ENCODE measurements at places on chromosomes 6 and 20. TPM values are rescaled to one million over a fixed set of nuclear protein-coding genes. Genes with fewer than 3 reads are reported as not detected.

DNA sequence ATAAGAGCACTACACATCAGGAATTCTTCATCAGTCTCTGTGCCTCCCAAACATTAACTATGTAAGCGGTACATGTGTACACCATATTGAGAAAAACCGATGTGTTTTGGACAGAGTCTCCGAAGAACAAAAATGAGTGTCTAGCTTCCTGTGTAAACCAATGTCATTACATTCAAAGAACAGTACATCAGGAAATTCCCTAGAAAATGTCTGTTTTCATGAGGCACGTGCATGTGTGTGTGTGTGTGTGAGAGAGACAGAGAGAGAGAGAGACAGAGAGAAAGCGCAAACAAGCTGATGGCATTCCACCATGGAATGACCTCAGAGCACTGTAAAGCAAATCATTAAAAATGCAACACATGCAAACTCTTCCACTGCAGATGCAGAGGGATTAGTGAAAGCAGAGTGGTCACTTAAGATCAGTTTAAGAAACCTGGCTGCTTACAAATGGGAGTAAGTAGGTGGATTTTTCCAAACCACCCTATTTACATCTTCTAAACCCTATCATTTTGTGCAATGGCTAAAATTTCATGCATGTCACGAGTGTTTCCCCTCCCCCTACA, 133.9 kb downstream of the HIVEP2 start:
- DNase-seq: no peak

DNA sequence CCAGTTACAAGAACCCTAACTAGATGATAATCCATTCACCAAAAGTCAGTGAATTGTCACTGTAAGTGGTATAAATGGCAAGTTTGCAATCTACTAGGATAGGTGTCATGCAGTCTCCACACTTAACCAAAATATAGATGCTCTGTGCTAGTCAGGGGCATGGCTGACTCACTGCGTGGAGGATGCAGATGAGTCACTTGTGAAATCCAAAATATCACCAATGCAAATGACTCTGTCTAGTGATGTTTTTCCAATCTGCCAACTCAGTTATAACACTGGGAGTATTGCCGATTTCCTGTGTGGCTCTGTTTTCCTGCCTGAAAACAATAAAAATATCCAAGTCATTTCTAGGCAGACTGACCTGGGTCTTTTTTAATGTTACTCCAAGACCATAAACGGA, 47.8 kb upstream of the NRSN1 start:
- no peak for DNase-seq

DNA sequence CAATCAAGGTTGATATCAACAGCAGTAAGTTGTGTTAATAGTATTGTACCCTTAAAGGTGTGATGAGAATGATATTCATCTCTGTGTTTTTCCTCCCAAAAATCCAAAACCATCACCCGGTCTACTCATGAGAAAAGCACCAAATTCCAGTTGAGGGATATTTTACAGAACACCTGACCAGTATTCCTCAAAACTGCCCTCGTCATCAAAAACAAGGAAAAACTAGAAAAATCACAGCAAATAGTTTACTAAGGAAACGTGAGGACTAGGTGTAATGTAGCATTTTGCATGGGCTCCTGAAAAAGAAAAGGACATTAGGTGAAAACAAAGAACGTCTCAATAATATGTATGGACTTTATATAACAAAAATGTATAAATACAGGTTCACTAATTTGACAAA, 394.4 kb upstream of the NRSN1 start:
- no peak for DNase-seq

DNA sequence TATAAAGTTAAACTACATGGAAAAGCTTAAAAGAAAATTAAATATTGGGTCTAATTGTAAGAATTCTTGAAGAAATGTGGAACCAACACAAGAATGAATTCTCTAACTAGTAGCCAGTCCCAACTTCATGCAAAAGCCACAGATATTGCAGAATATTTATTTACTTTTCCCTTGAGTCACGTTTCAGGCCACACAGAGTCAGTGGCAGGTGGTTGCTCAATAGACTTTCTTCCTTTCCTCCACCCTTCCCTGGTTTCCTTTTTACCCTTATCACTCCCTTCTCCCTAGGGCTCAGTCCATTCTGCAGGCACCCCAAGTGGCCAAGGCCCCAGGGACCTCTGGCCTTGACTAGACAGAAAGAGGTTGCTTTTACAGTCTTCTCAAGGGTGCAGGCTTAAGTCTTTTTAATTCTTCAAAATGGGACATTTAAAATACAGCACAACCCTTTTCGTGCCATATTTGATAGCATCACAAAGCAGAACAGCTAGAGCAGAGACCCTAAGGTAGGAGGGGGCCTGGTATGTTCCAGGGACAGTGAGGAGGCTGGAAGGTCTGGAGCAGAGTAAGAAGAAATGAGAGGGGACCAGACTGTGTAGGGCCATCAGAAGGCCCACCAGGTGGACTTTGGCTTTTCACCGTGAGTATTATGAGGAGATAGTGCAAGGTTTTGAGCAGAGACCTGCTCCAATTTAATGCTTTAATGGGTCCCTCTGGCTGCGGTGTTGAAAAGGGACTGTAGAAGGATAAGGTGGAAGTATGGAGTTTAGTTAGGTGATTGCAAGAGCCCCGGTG, 65.0 kb downstream of the HDDC2 start:
- no peak for DNase-seq

DNA sequence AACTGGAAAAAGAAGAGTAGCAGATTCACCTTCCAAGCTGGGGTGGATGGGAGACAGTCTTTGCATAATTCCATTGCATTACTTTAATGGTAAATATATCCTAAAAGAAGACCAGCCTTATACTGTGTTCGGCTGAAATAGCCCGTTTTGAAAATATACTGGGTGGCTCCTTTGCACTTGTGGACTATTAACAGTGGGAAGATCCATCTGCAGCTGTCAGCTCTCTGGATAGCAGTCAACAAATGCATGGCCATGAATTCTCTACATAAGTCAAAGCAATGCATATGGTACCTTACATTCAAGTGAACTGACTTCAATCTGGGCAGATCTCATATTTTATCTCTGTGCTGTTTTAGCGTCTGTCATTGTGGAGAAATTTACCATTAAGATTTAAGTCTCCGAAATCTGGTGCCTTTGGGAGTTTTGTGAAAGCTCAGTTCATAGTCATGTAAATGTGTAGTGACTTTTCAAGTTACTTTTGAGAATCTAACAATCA, 400.6 kb upstream of the RNF217 start:
- no peak for DNase-seq

PLAGL1 gene
- total RNA-seq: 0.07 TPM

SMIM26 gene
- total RNA-seq: 91.7 TPM

DNA sequence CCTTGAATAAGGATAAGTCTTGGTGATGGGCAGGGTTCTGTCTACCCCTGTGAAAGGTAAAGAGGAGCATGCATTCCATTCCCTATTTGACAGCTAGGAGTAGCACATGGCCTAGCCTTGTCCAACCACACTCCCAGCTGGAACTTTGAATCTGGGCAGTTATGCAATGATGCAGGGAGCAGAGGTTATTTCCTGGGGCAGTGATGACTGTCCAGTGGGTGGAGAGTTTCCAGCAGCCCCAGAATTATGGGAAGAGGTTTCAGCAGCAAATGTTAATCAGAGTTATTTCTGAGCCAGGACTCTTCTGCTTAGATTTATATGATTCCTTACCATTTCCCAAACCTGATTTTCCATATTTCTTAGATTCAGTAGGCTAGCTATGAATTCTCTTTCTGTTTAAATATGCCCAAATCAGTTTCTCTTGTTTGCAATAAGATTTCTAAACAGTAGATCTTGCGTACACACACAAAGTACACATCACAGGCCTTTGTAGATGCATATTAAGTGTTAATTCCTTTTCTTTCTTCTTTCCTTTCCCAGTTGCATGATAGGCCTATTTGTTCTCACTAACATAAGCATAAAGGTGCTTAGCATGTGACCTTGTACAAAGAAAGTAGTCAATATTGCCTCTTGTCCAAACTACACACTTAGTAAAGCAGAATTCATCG, 17.3 kb upstream of the TXLNB start:
- DNase-seq: no peak

Data from H7 (cell line).